Stimulated activated naive CD4-positive, alpha-beta T cell treated with Interleukin-2 at 50 U/mL for 16 hours (primary cell): ENCODE measurements at places on chromosomes 4 and X.

GRCh38 chr4:110170861-110171260 lies 27.6 kb downstream of the ELOVL6 start:
- DNase-seq, result no peak

DNA sequence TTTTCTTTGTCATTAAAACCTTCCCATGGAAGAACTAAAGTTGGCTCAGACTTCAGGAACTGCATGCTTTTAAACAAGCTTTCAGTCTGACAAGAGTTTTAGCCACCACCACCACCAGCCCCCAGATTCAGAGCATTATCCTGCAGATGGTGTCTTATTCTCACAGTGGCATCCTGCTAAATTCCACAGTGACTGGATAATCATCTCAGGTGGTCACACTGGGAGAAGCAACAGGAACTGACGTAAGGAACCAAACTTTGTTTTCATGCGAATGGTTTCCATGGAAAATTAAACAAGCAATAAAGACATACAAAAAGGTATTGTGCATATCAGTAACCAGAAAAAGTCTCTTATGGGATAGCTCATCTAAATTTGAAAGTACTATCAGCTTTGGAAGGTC lies 370.7 kb downstream of the FBXW7 start:
- no peak for DNase-seq

- no peak for DNase-seq
These were observed 25.4 kb downstream of the SEC31A start for GRCh38 chr4:82865592-82865991.

- no peak for DNase-seq
These were observed 1414.0 kb upstream of the AGA start for GRCh38 chr4:178856139-178856800.

GRCh38 chr4:76750716-76751115 lies 147.2 kb downstream of the SOWAHB start:
- no peak for DNase-seq

- peak; percentile 6 for DNase-seq
These were observed 1.1 kb upstream of the TLR3 start for GRCh38 chr4:186067757-186068385.

- no peak for DNase-seq
These were observed 69.6 kb downstream of the MAML3 start for GRCh38 chr4:140084385-140084784.

DNA sequence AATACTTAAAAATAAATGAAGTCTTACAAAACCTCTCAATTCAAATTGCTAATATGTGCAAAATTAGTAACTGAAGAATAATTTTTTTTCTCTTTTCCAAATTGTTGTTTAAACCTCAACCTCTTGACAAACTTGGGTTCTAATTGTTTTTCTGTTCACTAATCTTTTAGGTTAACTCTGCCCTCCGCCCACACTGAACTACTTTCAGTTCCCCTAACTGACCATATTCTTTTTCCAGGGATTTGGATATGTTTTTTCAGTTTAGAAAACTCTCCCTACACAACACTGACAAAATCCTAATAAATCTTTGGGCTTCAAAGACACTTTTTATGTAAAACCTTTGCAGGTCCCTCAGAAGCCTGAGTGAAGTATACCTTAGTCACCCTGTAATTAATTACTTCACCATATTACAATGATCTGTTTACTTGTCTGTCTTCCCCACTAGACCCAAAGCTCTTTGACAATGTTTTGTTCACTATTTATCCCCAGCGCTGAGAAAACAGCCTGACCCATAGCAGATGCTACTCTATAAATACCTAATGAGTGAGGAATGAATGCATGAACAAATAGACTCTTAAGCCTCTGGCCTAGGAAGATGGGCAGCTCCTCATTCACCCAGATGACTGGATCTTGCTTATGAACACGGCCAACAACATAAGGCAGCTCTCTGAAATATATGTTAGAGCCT lies 134.9 kb downstream of the MAML3 start:
- no peak for DNase-seq

DNA sequence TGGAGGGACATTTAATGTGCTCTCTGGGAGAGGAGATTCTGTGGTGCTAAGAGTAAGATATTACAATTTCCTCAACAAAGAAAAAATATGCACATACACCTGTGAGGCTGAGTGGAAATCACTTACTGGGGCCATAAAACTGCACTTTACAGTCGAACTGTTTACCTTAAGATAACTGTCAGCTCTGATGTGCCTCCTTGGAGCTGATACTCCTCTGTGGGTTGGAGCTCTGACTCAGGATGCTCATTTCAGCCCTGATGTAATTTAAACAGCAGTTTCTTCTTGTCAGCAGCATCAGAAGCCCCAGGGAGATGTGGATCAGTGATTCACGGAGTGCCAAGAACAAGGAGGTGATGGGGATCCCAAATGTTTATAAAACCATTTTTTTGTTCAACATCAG lies 241.9 kb upstream of the SFRP2 start:
- no peak for DNase-seq

GRCh38 chr4:2436301-2436700 lies 17.5 kb downstream of the CFAP99 start:
- no peak for DNase-seq

GRCh38 chr4:132839070-132839469 lies 310.0 kb upstream of the PCDH10 start:
- DNase-seq, result no peak
